Activated naive CD8-positive, alpha-beta T cell treated with anti-CD3 and anti-CD28 coated beads, Interleukin-2, amount 50 U/mL, for 24 hours (primary cell): ENCODE measurements at places on chromosomes 11 and 22.

DNA sequence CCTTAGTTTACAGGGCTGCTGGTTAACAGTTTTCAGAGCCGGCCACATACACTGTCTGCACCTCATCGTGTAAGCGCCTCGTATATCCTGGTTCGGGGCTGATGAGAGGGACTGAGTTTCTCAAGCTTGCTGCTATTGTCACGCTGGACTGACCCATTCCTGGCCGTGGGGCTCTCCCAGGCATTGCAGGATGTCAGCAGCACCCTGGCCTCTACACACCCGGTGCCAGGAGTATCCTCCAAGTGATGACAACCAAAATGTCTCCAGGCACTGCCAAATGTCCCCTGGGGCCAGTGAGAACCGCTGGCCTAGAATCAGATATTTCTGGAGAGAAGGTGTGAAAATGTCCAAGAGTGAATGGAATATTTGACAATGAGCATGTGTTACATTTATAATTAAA is 82.8 kb downstream of the ST3GAL4 start:
- DNase-seq = no peak
- no peak overlapping the region for H3K27ac ChIP-seq
- H3K4me3 ChIP-seq = no peak overlapping the region
- peaks cover 2% of the 10 kb centered on the region for H3K4me1 ChIP-seq
- peaks cover 7% of the 10 kb centered on the region for H3K27me3 ChIP-seq

- no peak overlapping the region for H3K27ac ChIP-seq
- H3K4me3 ChIP-seq = no peak overlapping the region
- no peaks in the 10 kb centered on the region for H3K36me3 ChIP-seq
- H3K27me3 ChIP-seq = peaks cover 6% of the 10 kb centered on the region
These were observed 33.4 kb upstream of the HMOX1 start for GRCh38 chr22:35347462-35347861.

- no peaks in the 10 kb centered on the region for H3K36me3 ChIP-seq
- no peak overlapping the region for H3K4me3 ChIP-seq
- peaks cover 2% of the 10 kb centered on the region for H3K4me1 ChIP-seq
- no peak for DNase-seq
- no peak overlapping the region for H3K27ac ChIP-seq
These were observed 5.1 kb downstream of the ABCC8 start for GRCh38 chr11:17471501-17471900.

GRCh38 chr11:43579171-43579918 is 101.2 kb upstream of the HSD17B12 start:
- H3K27me3 ChIP-seq = peaks cover 91% of the 10 kb centered on the region
- peaks cover 49% of the 10 kb centered on the region for H3K4me1 ChIP-seq
- DNase-seq = peak; percentile 61
- H3K27ac ChIP-seq = no peak overlapping the region

DNA sequence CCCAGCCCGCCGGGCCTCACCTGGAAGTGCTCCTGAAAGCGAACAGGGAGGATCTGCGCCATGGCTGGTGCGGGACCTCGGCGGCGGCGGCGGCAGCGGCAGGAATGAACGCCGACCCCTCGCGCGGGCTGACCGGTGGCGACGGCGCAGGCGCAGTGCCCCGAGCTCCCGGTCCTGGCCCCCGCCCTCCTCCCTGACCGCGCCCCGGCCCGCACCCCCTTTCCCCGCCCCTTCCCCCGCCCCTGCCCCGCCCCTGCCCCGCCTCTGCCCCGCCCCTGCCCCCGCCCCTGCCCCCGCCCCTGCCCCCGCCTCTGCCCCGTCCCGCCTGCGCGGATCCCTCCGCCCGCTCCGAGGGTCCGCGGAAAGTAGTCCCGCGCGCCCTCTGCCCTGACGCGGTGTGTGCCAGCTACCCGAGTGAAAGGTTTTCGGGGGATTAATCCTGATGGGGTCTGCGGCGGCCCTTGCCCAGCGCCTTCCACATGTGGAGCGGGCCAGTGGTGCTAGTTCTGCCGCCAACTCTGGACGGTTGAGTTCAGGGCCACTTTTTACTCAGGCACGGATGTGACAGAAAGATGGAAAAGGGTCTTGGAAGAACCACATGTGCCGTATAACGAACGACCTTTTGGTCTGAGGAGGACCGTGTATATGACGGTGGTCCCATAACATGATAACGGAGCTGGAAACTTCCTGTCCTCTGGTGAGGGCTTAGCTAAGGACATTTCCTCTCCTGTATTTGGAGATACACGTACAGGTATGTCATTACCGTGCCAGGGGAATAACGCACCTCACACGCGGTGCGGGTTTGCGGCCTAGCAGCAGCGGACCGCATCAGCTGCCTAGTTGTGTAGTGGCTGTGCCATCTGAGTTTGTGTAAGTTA is at the start of gene CLTCL1:
Gene CLTCL1, minus strand, starts transcription at position 140 of the 878 bp plus-strand sequence. Its CDS starts 78 bp downstream, at position 62.
- peaks cover 37% of the 10 kb centered on the region for H3K27me3 ChIP-seq
- peak within 1 kb of the TSS; percentile 85 for H3K4me3 ChIP-seq
- peaks cover 25% of the 10 kb centered on the region for H3K4me1 ChIP-seq
- H3K36me3 ChIP-seq = no peaks in the 10 kb centered on the region

DNA sequence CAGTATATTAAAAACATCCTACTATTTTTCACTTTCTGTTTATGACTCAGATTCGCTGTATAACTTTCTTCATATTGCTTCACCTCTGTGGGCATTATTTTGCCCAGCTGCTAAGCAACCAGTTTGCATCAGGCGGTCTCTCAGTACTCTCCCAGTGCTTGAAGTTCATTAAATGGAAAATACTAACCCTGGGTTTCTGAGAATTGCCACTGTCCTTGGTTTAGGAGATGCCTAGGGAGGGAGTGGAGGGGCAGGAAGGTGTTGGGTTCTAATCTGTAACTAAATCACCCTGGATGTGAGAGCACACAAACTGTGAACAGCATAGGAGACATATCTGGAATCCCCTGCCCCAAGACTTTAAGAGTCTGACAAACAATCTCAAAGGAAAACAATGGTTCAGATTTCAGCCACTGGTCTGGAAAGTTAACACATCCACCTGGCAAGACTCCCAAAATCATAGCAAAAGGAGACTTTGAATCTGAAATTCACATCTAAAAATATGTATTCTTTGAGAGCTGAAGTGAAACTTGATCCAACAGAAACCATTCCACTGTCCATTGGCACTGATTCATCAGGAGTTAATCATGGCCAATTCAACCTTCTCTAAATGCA is 540.0 kb downstream of the SOX6 start:
- H3K36me3 ChIP-seq = no peaks in the 10 kb centered on the region
- peaks cover 11% of the 10 kb centered on the region for H3K27me3 ChIP-seq
- peaks cover 14% of the 10 kb centered on the region for H3K4me1 ChIP-seq
- no peak overlapping the region for H3K4me3 ChIP-seq
- DNase-seq = no peak

DNA sequence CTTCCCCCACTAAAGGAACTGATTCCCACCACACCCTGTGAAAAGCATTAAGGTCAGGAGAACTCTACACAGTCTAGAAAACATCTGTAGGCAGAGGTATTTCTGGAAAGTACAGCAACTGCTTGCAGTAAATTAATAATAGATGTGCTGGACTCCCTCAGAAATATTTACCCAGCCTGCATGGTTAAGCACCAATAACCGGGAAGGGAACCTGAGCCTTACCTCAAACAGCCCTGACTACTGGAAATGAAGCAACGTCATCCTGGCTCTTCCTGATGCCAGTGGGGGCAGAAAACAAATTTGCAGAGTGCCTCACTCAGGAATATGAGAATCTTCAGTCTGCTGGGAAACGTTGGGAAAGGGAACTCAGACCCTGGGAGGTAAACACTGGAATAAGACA is 318.1 kb downstream of the TENM4 start:
- no peak for DNase-seq
- no peak overlapping the region for H3K27ac ChIP-seq
- H3K4me3 ChIP-seq = no peak overlapping the region
- H3K4me1 ChIP-seq = no peaks in the 10 kb centered on the region
- H3K36me3 ChIP-seq = no peaks in the 10 kb centered on the region
- peaks cover 3% of the 10 kb centered on the region for H3K27me3 ChIP-seq

- H3K4me3 ChIP-seq = no peak overlapping the region
- no peaks in the 10 kb centered on the region for H3K36me3 ChIP-seq
- DNase-seq = peak; percentile 56
These were observed 17.6 kb downstream of the PRDM11 start for GRCh38 chr11:45163956-45164575.

- no peak overlapping the region for H3K4me3 ChIP-seq
- H3K27me3 ChIP-seq = peaks cover 2% of the 10 kb centered on the region
- no peak overlapping the region for H3K27ac ChIP-seq
- no peaks in the 10 kb centered on the region for H3K36me3 ChIP-seq
- no peak for DNase-seq
These were observed 52.1 kb downstream of the LHFPL7 start for GRCh38 chr22:24894220-24894975.

GRCh38 chr22:46090036-46090591 is 60.2 kb upstream of the PPARA start:
- H3K4me3 ChIP-seq = no peak overlapping the region
- H3K27me3 ChIP-seq = no peaks in the 10 kb centered on the region
- no peaks in the 10 kb centered on the region for H3K4me1 ChIP-seq
- no peaks in the 10 kb centered on the region for H3K36me3 ChIP-seq

DNA sequence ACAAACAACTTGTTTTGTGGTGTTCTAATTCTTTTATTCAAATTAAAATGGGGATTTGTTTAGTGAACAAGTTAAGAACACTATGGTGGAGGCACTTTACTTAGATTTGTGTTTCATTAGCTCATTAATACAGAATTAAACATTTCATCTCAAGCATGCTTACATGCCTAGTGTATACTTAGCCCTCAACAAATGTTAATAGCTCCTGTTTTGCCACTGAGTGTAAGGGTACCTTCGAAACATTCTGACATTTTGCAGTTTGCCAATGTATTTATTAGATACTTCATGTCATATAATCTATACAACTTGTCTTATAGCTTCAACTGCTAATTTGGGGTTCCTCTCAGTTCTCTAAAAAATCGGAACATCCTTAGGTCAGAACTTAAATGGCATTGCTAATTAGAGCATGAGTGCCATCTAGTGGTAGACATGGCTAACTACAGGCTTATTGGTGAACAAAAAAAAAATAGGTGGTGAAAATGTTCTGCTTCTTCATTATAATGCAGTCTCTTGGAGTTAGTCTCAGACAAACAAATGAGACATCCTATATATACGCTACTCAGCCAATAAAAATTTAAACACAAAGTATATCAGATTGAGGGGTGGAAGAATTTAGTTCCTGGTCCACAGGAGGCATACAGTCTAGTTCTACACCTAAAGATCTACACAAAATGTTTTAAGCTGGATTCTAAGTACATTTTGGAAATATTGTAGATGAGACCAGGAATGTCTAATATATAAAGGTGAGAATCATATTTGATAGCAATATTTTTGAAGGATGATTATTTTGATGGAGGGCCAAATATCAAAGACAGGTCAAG is 4.9 kb upstream of the CNTN5 start:
- H3K27ac ChIP-seq = no peak overlapping the region
- H3K27me3 ChIP-seq = peaks cover 18% of the 10 kb centered on the region
- no peaks in the 10 kb centered on the region for H3K36me3 ChIP-seq

DNA sequence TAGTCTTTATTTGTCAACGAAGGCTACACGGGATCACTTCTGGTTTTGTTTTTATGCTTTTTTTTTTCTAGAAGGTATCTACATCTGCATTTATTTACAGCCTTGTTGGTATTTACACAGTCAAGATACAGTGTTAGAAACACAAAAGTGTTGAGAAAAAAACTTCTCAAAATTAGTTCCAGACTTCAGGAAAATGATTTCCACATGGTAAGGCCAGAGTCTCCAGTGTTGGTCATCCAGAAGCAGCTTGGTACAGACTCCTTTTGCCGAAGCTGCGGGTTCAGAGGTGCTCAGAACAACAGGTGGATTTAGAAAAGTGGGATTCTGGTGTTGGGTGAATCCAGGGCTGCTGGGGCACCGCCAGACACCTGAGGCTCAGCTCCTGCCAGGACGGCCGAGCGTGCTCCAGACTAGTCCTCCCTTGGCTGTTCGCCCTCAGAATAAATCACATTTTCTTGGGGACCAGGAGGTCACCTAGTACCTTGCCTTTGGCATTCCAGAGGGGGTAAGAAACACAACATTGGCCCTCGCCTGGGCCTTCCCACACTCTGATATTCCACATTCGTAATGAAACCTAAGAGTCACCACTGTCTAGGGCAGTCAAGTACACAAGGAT is 78.7 kb upstream of the NARS2 start:
- peaks cover 55% of the 10 kb centered on the region for H3K4me1 ChIP-seq
- no peaks in the 10 kb centered on the region for H3K36me3 ChIP-seq
- no peak overlapping the region for H3K4me3 ChIP-seq
- DNase-seq = no peak
- peaks cover 9% of the 10 kb centered on the region for H3K27me3 ChIP-seq
- H3K27ac ChIP-seq = peak overlapping the region; percentile 70

- no peak for DNase-seq
- H3K4me1 ChIP-seq = peaks cover 3% of the 10 kb centered on the region
- peaks cover 7% of the 10 kb centered on the region for H3K27me3 ChIP-seq
- peaks cover 2% of the 10 kb centered on the region for H3K36me3 ChIP-seq
These were observed 35.1 kb downstream of the RPL3 start for GRCh38 chr22:39284142-39284980.

DNA sequence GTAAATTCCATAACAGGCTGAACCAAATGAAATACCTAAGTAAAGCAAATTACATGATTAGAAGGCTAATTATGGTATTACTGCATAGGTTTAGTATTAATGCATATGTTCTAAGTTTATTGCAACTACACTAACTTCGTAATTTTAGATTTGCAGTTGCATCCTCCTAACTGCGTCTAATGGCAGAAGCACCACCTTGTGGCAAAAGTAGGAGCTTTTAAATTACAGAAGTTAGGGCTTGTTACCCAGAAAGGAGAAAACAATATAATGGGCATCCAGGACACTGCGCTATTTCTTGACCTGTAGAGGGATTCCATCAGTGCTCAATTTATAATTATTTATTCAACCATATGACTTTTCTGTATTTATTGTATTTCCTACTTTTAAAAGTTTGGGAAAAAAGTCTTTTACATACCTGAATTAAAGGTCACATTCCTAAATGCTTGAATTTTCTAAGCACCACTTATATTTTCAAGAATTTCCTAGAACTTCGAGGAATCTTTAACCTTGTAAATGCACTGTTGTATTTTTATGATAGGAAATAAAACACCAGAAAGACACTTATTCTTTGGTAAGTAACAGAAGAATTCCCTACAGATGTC is 16.3 kb upstream of the GPR83 start:
- no peak overlapping the region for H3K27ac ChIP-seq
- H3K4me1 ChIP-seq = no peaks in the 10 kb centered on the region
- DNase-seq = no peak
- peaks cover 37% of the 10 kb centered on the region for H3K36me3 ChIP-seq

DNA sequence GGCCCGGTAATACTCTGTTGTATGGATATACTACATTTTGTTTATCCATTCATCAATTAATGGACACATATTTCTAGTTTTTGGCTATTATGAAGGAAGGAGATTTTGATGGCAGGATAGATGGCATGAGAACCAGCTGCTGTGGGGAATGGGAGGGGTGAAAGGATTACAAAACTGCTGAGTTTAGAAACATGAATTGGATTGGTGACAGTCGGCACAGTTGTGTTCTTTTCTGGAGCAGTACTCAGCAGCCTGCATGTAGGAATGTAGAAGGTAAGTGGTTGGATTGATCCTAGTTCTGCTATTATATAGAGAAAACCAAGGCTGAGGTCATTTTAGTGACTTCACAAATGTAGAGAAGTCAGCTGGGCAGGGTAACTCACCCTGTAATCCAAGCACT is 7.1 kb downstream of the PAAF1 start:
- no peak overlapping the region for H3K27ac ChIP-seq
- no peak overlapping the region for H3K4me3 ChIP-seq
- no peaks in the 10 kb centered on the region for H3K27me3 ChIP-seq
- H3K4me1 ChIP-seq = peaks cover 2% of the 10 kb centered on the region

- no peaks in the 10 kb centered on the region for H3K36me3 ChIP-seq
- peak overlapping the region; percentile 94 for H3K27ac ChIP-seq
- H3K4me3 ChIP-seq = peak overlapping the region; percentile 65
- H3K4me1 ChIP-seq = peaks cover 76% of the 10 kb centered on the region
- no peaks in the 10 kb centered on the region for H3K27me3 ChIP-seq
These were observed 7.4 kb downstream of the ETS1 start for GRCh38 chr11:128579798-128580504.

GRCh38 chr11:3840870-3841425 is at the start of gene RHOG:
Gene RHOG (minus strand): TSS chr11:3840959. CDS start chr11:3828138, 12,821 bp downstream.
- peaks cover 67% of the 10 kb centered on the region for H3K4me1 ChIP-seq
- peak within 1 kb of the TSS; percentile 96 for H3K27ac ChIP-seq
- peak within 1 kb of the TSS; percentile 98 for H3K4me3 ChIP-seq
